Hepatocyte (in vitro differentiated cells): ENCODE measurements at places on chromosomes 3 and 15. TPM values are rescaled to one million over a fixed set of nuclear protein-coding genes. Genes with fewer than 3 reads are reported as not detected.

- no peak for DNase-seq
These were observed 180.4 kb downstream of the STAC start for GRCh38 chr3:36560685-36561084.

- DNase-seq, result peak; percentile 44
These were observed 4.7 kb downstream of the LRRC15 start for GRCh38 chr3:194364652-194365434.

FOXB1 gene
- total RNA-seq, result not detected in 2 replicates

GRCh38 chr3:195017151-195017550 is 253.8 kb downstream of the XXYLT1 start:
- no peak for DNase-seq

DNA sequence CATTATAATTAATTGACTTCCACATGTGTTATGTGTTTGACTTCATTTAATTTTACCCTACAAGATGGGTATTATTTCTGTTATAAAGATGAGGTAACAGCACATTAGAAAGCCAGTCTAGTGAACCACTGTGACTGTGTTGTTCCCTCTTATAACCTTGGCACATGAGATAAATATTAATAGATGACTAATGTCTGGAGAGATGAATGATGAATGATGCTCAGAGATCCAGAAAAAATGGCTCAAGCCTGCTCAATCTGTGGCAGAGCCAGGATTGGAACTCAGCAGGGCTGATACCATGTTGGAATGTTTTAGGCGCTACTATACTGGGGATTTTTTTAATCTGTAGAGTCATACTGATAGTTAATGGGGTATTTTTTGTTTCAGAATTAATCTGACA is 118.8 kb upstream of the PTX3 start:
- DNase-seq, result no peak

DNA sequence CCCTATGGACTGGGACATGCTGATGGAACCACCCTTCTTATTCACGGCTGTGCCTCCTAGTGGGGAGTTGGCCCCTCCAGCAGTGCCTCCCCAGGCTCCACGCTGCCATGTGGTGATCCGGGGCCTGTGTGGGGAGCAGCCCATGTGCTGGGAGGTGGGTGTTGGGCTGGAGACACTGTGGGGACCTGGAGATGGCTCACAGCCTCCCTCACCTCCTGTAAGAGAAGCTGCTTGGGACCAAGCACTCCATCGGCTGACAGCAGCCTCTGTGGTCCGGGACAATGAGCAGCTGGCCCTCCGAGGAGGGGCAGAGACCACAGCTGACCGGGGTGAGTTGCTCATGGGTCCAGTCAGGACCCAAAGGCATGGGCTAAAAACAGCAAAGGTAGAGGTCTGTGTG is 9.1 kb downstream of the ALG3 start:
- no peak for DNase-seq

GRCh38 chr15:52008359-52008697 is 10.7 kb upstream of the MAPK6 start:
- no peak for DNase-seq
